ENCODE measurements at places on chromosomes 1 and 21. TPM values are rescaled to one million over a fixed set of nuclear protein-coding genes. Genes with fewer than 3 reads are reported as not detected.
A peak's percentile ranks its signal among the peaks of the same experiment; 100 is the strongest.

GRCh38 chr1:244231193-244231571 lies 180.1 kb downstream of the ZBTB18 start:
- no peak for DNase-seq

- DNase-seq = peak; percentile 63
These were observed 123.2 kb downstream of the IGSF21 start for GRCh38 chr1:18230840-18231239.

GRCh38 chr1:160108888-160109662 lies 6.5 kb upstream of the ATP1A2 start:
- peak; percentile 62 for DNase-seq

- no peak for DNase-seq
These were observed 26.2 kb downstream of the TP73 start for GRCh38 chr1:3678361-3679097.

The C1orf141 gene
- not detected for polyA plus RNA-seq

The SOX13 gene
- polyA plus RNA-seq = 70.2 TPM

The OR2T2 gene
- not detected for polyA plus RNA-seq

Measured in brain (organoid and tissue), 16 donors.